ENCODE measurements at places on chromosomes 1 and 21.

GRCh38 chr1:12615865-12616708, 1.9 kb downstream of the DHRS3 start:
- peak; percentile 19 for DNase-seq

DNA sequence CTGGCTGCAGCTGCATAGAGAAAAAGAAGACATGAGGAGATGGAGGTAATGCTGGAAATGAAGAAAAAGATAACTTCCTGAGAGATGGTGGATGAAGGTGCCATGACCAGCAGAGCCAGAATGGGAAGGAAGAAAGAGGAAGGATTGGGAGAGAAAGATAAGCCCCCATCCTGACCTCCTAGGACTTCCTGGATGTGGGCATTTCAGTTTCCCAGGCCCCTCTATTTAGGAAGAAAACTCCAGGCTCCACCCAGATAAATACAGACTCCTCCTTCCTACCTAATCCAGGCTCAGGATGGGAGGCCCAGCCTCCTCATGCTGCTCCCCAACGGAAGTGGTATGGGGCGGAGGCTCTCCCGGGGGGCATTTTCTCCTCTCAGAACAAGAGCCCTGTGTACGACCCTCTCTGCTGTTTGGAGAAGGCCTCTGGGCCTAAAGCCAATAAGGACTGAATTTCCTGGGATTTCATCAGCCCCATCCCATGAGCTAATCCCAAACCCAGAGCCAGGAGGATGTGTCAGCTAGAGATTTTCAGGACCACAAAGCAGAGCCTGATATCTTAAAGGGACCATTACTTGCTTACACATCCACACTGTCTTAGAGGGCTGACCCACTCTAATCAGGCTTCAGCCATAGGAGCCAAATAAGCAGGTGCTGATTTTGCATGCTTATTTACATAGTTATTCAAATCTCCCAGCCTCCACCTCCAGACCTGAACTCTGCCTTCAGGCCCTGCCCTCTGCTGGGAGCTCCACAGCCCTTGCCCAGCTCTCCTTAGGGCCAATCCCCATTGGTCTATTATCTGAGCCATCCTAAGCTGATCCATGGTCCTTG, 5.1 kb upstream of the ARHGEF2 start:
- DNase-seq, result peak; percentile 22

GRCh38 chr1:113941245-113941559, 12.1 kb downstream of the HIPK1 start:
- no peak for DNase-seq

DNA sequence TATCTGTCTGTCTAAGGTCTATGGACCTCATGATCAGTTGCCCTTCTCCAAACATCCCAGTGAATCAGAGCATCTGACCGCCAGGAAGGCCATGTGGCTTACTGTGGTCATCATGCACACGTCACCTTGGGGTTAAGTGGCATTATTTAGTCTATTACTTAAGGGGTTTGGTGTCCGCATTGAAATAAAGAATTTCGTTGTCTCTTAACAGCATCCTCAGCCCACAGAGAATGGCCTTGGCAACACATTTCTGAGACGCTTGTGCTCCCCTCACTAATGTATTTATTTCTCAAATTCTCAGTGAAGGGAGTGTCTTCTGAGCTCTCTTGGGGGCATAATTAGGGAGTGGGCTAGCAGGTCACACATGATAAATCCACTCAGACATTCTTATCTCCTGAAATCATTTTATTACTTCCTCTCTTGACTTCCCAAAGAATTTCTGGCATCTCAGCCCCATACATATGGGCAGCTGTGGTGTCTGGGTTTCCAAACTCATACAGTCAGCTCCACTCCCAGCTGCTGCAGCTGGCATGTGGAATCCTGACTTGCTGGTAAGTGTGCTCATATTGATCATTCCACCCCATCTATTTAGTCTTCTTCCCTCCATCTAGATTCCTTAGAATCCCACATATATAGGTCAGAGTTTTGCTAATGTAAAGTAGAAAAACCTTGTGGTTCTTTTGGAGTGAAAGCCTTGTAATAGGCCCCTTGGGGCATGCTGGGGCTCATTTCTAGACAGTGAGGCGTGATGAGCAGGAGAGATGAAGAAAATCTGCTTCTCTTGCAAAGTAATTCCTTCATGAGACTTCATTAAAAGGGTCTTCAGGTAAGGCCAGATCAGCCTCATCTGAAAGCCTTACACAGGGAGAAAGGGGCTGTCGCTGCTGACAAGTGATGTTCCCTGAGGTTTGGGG, 110.5 kb downstream of the HHAT start:
- DNase-seq, result no peak

- DNase-seq, result peak; percentile 37
These were observed 788 bp upstream of the EDEM3 start for GRCh38 chr1:184755226-184756065.

- no peak for DNase-seq
These were observed 59.6 kb downstream of the UCK2 start for GRCh38 chr1:165886983-165887382.

DNA sequence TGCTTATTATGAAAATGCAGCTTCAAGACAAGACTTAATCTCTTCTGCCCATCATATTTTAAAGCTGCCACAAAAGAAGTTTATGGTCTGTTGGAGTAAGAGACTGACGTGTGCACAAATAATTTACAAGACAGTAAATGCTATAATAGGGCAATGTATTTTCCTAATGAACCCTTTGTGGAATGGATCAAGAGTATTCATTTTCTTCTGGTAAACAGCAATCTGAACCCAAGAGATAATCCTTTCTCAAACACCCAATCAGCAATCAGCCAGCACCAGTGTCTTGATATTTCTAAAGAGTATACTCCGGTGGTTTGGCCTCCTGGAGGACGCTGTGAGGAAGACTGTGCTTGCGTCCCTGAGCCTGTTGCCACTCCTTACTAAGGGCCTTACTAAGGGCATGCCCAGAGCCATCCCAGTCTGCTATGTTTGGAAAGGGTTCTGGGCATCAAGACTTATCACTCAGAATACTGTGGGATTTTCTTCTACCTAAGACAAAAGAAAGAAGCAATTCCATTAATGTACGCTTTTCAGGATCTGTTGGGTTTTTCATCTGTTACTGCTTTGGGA, 48.8 kb upstream of the LRRC8D start:
- no peak for DNase-seq

- DNase-seq, result no peak
These were observed 36.2 kb upstream of the UBE2U start for GRCh38 chr1:64167176-64167575.

DNA sequence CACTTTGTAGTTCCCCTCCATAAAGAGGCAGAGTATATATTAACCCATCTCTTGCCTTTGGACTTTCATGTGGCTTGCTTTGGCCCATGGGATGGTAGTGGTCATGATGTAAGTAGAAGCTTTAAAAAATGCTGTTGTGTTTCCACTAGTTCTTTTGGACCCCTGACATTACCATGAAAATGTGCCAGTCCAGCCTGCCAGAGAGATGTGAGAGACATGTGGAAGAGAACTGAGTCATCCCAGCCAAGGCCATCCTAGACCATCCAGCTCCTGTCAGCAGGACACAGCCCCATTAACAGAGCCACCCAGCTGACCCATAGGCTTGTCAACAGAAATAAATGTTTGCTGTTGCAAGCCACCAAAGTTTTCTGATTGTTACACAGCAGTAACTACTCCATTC, 3.9 kb upstream of the CD101 start:
- no peak for DNase-seq

DNA sequence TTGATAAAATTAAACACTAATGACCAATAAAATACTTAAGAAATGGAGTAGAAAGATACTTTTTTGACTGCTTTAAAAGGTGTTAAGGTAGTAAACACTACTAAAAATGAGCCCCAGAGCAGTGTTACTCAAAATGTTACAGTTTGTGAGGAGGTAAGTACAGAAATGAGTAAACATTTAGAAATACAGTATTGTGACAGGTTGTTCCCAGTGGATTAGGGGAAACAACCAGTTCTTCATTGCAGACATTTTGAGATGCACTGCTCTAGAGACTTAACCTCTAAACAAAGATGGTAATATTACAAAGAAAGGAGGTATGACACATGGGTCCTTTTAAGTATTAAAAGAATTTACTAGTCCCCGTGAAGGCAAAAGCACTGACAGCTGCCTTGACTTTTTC, 12.7 kb downstream of the DHX9 start:
- no peak for DNase-seq

- DNase-seq, result no peak
These were observed 286.0 kb downstream of the HLX start for GRCh38 chr1:221164951-221165838.

DNA sequence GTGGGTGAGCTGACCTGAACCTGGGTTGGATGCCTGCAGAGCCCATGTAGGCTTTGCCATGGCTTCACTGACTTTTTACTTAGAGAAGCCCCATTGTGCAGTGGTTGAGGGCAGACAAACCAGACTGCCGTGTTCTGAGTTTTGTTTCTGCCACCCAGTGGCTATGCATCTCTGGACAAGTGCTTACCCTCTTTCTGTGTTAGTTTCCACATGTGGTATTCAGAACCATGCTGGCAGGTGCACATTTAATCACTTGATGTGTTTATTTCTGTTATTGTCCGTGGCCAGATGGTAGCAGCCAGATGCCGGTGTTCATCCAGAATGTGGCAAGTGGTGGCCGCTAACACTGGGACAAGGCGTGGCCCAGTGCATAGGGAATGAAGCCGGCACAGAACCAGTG, 10.3 kb upstream of the PTPN7 start:
- no peak for DNase-seq

DNA sequence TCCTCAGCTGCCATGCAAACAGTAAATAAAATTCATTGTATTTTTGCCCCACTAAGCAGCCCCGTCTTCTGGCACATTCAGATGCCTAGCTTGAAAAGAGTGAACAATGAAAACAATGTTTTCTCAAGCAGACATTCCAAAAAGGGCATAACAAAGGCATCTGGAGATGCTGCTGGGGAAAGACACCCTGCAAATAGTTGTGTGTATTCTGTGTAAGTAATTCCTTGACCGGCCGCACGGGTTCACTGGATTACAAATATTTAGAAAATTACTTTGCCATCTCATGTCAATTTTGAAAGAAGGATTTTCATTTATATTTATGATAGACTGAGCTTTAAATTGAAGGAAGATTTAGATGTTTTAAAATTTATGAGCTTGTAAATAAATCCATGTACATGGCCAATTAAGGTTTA, 142.2 kb downstream of the SLC45A1 start:
- no peak for DNase-seq

- DNase-seq, result peak; percentile 51
These were observed 41.2 kb downstream of the RRAGC start for GRCh38 chr1:38818175-38818976.

DNA sequence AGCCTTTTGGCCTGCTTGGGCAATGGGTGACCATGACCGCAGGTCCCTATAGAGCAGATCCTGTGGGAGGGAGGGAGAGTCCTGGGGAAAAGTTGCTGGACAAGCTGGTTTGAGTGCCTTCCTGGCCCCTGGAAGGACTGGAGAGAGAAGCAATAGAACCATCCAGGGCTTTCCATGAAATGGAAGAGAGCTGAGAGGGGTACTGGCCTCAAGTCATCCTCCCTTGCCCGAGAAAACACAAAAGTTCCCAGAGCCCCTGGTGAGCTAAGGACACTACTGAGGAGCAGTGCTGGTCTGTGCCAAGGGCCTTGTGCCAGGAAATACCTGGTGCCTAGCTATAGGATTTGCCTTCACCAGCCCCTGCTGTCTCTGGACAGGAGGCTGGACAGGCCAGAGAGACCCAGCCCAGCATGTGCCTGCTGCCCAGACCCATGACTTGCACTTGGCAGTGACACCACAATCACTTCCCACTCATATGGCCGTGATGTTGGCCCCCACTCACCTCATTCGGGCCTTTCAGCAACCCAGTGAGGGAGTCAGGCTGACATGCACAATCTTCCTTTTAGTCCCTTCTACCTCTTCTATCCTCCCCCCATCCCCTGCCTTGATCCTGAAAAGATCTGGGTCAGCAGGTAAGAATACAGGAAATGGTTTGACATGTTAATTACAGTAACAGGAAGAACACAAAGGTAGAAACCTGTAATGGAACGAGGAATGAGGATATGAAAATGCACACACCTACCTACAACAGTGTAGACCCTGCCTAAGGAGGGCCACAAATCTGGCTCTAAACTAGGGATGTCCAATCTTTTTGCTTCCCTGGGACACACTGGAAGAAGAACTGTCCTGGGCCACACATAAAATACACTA, 7.0 kb downstream of the SH3BP5L start:
- no peak for DNase-seq
